ENCODE measurements at places on chromosomes 7 and 10.

- no peak for DNase-seq
These were observed 254.1 kb downstream of the KIAA1217 start for GRCh38 chr10:24462889-24463552.

- DNase-seq: no peak
These were observed 55.3 kb upstream of the FGL2 start for GRCh38 chr7:77254915-77255314.

GRCh38 chr7:77501192-77501515 lies 35.9 kb upstream of the PTPN12 start:
- no peak for DNase-seq

- peak; percentile 58 for DNase-seq
These were observed 31.1 kb upstream of the RHEB start for GRCh38 chr7:151550656-151551286.

DNA sequence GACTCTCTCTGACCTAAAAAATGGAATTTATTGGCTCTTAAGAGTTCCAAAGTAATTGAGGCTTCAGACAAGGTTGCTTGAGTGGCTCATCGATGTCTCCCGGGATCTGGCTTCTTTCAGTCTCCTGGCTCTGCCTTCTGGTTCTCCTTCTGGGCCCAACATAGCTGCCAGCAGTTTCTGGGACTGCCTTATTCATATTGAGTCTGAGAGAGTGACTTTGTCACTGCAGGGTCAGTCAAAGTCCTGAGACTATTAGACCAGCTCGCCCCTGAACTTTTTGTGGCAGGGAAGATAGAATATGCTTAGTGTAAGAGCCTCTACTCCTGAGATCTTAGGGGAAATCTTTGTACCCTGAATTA lies 94.0 kb downstream of the MMRN2 start:
- no peak for DNase-seq

DNA sequence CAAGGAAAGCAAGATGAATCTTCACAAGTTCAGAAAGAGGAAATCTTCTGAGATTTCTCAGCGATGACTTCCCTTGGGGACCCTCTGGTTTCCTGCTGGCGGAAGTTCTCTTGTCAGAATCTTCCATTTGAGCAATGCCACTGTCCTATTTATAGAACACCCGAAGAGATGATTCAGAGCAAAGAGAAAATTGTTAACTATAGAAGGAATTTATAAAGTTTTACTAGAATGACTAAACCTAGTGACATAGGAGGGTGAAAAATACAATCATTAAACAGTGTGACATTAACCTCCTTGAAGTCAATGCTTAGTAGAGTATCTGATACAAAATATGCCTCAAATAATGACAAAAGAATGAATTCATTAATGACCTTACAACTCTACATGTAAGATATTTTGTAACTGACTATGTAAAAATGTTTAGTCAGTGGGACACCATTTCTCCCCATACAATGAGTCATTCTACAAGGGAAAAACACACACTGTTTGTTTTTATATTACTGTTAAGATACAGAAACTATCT lies 206.5 kb upstream of the CNTNAP2 start:
- DNase-seq: peak; percentile 13

GRCh38 chr7:36762394-36762793 lies 38.1 kb upstream of the AOAH start:
- no peak for DNase-seq

GRCh38 chr10:61765176-61766087 lies 102.7 kb downstream of the CABCOCO1 start:
- DNase-seq: no peak

- peak; percentile 65 for DNase-seq
These were observed 2.5 kb upstream of the ACBD5 start for GRCh38 chr10:27242951-27243551.

- peak; percentile 60 for DNase-seq
These were observed 39.5 kb downstream of the ZNF117 start for GRCh38 chr7:64951250-64951848.

DNA sequence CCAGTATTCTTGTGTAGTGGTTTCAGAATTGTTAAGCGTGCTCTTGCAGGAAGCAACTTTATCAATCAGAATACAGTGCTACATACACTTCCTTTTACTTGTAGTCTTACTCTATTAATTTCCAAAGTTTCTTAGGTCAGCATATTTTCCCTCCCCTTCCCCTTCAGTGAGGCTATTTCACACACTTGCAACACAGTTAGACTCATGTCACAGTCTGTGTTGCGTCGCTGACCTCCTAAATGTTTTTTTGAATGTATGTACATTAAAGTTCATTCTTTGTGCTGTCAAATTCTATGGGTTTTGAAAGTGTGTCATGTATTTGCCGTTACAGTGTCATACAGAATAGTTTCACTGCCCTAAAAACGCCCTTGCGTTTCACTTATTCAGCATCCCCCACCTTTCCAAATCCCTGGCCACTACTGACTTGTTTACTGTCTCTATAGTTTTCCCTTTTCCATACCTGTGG lies 5.4 kb upstream of the HKDC1 start:
- DNase-seq: no peak

DNA sequence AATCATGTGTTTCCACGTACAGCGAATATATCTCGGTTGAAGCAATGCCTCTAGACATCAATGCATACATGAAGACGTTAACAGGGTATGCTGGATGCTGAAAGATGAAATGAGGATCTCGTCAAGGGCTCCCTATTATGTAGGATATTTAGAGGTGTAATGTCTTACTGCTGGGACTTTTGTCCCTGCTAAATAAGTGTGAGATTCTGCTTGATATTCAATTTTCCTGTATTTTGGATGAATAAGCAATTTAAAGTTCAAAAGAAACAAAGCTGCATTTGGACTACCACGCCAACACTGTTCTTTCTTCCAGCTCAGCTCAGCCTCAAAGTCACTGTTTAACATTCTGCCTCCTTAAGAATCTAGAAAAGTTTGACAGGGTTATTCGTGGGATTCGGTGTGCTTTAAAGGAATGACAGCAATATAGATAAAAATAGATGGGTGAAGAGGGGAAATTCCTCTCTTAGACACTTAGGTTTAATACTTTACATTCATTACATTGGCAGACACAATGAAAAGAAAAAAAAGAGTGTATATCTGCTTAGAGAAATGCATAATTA lies 110.1 kb upstream of the RHEB start:
- no peak for DNase-seq

- no peak for DNase-seq
These were observed 153.2 kb downstream of the MAD1L1 start for GRCh38 chr7:2079332-2080059.

- DNase-seq: no peak
These were observed 99.8 kb downstream of the JCAD start for GRCh38 chr10:29959586-29959985.

All from H4 (cell line).